ENCODE measurements at places on chromosomes 5 and 9. TPM values are rescaled to one million over a fixed set of nuclear protein-coding genes. Genes with fewer than 3 reads are reported as not detected.

- DNase-seq: no peak
These were observed 138.3 kb downstream of the BASP1 start for GRCh38 chr5:17355586-17356346.

DNA sequence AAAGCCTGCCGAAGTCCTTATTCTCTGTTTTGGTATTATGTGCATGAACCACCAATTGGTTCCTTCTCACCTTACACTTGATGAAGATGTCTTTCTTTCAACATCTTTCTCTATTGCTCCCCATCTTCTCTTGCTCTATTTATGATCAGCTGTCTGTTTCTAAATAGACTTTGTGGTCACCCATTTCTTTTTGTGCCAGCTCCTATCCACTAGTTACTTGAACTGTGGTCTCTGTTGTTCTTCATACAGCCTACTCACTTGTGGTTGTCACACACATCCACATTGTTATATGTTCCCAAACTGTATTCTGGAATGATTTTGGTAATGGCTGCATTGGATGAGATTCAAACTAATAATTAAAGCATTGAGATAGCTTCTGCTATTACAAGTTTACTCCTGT lies 11.4 kb downstream of the VCAN start:
- no peak for DNase-seq

DNA sequence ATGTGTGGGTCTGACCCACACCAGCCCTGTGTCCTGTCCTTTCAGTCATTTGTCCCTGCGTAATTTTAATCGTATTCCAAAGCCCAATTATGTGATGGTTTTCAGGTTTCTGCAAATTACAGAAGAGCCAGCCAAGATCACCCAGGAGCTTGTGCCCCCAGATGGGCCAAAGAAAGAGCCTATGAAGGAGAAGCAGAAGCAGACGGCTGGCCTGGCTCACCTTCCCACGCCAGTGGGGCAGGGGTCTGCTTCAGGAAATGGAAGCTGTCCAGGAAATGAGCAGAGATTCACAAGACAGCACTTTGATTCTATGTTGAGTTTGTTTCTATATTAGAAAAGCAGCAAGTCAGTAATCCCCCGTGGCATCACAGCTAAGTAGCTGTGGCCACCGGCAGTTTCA lies 11.7 kb downstream of the S1PR3 start:
- DNase-seq: no peak

- DNase-seq: peak; percentile 28
These were observed 89.1 kb upstream of the LIFR start for GRCh38 chr5:38645508-38645907.

- DNase-seq: no peak
These were observed 38.9 kb downstream of the BICD2 start for GRCh38 chr9:92725766-92726165.

- DNase-seq: no peak
These were observed 1.3 kb downstream of the CCT5 start for GRCh38 chr5:10251405-10251804.

- no peak for DNase-seq
These were observed 141.4 kb downstream of the LRRC70 start for GRCh38 chr5:62720031-62720441.

- no peak for DNase-seq
These were observed 80.5 kb upstream of the JAK2 start for GRCh38 chr9:4904322-4905134.

DNA sequence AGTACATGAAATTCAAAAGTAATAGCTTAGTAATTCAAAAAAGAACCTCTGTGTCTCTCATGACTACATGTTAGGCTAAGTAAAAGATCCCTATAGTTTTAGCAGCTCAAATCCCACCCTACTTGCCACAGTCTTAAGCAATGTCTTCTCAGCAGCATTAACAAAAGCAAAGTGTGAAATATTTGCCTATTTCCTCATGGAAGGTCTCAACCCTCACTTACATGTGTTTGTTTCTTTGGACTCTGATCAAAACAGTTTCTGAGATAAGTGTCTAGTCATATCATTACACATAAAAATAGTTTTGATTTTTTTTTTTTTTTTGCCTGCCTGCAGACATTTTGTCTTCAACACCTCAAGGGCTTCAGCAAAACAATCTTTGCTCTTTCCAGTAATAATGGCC lies 310.5 kb downstream of the CETN3 start:
- DNase-seq: no peak

DNA sequence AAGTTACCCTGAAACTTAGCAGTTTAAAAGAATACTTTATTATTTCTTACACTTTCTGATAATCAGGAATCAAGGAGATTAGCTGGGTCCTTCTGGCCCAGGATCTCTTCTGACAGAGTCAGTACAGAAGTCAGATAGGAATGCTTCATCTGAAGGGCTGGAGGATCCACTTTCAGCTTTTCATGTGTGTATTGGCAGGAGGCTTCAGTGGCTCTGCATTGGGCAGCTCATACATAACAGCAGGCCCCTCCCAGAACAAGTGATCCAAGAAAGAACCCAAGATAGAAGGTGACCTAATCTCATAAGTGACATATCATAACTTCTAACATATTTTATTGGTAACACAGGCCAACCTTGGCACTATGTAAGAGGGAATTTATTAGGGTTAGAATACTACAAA lies 258.4 kb downstream of the HCN1 start:
- no peak for DNase-seq

GRCh38 chr5:74421377-74421776 lies 219.2 kb downstream of the ENC1 start:
- no peak for DNase-seq

DNA sequence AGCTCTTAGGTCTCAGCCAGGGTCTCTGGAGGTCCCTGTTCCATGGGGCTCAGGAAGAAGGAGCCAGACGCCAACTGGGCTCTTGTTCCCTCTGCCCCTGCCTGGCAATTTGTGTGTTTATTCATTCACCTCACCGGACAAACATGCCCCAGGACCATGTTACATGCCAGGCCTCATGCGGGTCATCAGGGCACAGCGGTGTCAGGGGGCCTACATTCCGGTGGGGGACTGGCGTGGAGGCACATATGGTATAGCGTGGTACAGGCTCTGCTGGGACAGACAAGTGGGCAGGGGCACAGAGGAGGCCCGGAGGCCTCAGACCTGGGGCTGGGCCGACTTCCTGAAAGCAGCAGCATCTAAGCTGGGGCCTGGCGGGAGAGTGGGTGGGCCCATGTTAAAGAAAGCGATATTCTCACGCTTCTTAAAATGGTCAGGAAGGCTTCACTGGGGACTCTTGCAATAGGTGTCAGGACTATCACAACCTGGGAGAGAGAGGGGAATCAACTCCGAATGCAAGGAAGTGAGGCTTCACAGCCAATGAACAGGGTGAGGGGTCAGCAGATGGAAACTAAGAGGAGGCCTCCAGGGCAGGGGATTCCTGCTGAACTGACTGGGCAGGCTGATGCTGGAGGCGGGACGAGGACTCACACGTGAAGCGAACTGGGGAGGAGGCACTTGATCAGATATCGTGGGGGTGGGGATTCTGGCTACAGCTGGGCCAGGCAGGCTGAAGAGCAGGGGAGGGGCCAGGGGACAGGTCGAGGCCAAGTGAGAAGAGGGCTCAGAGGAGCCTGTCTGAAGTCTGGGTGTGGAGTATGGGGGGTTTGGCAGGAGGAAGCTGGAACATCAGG lies 41.9 kb downstream of the NCS1 start:
- no peak for DNase-seq

- no peak for DNase-seq
These were observed 31.9 kb downstream of the OR2K2 start for GRCh38 chr9:111298111-111298510.

GRCh38 chr5:155040984-155041653 lies 27.6 kb downstream of the KIF4B start:
- DNase-seq: no peak

- no peak for DNase-seq
These were observed 1.7 kb upstream of the FAM163B start for GRCh38 chr9:133610845-133611244.

GRCh38 chr9:3662671-3663070 lies 136.9 kb upstream of the RFX3 start:
- DNase-seq: no peak

DNA sequence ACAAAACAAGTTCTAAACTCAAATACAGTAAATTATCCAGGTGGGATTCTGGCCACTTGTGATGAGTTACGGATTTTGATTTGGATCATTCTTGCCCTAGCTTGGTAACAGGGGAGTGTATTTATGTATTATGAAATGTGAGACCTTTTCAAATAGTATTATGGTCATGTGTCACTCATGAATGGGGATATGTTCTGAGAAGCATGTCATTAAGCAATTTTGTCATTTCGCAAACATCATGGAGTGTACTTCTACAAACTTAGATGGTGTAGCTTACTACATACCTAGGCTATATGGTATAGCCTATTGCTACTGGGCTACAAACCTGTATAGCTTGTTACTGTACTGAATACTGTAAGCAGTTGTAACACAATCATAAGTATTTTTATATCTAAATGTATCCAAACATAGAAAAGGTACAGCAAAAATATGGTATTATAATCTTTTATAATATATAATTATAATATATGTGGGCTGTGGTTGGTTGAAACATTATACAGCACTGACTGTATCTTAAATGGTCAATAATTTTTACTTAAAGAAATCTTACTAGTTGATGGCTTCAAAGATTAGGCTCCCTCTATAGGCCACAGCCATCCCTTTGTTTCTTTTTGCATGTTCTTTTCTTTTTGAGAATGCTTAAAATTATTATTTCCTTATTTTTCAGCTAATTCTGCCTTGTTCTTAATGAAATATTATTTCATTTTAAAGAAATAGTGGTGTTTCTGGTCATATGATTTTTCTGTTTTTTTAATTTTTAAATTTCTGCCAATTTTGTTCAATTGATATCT lies 128.4 kb downstream of the MAST4 start:
- DNase-seq: no peak

DNA sequence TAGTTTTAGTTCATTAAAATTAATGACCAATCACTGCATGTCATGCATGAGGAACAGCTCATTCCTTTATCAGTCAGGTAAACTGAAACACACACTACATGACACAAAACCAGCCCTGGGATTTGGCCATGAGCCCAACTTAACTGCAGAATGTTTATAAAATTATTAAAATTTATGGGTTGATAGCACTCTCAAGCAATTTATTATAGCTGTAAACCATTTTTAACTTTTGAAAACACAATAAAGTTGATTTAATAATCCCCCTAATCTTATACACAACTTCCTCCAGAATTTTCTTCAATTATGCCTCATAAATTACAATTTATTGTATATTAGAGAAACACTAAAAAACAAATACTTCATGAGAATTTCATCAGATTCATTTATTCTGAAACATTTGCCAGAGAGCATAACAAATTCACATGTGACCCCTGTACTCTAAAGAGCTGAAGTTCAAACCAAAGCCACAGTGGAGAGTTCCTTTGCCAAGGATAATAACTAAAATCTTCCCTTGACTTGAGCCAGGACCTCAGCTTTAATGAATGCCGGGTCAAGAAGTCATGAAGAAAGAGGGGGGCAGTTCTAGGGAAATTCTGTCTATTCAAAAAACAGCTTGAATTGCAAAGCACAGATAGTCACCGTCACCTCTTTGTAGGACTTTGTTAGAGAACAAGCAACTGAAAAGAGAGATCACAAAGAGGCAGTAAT lies 763.7 kb upstream of the GRAMD2B start:
- no peak for DNase-seq

DNA sequence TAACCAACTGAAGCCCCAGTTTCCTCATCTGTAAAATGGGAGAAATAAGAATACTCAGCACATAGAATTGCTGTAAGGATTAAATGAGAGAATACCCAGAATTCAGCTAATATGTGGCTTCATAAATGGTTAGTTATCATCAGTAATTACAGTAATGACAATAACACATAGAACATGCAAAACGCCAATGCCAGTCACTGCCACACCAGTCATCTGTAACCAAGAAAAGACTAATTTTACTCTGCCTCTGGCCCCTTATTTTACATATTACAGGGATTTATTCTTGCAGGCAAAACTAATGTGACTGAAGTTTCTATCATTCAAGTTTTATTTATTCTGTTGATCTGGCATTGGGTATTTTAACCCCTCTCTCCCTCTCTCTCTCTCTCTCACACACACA lies 46.5 kb downstream of the EBF1 start:
- no peak for DNase-seq

DNA sequence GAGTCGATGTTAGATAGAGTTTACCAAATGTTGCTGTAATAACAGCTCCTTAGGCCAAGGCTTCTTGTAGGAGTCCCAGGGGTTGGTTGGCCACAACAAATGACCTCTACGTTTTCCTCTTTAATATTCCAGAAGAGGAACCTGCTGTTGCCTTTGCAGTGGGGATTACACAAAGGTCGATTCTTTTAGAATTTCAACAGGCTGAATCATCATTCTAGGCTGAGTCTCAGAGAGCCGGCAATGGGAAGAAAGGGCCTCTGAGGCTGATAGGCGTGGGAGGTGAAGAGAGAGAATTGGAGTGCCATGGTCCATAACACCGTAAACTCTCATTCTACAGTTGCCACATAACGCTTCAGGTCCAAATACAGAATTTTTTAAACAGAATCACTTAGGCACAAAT lies 405.9 kb upstream of the DAP start:
- no peak for DNase-seq

- no peak for DNase-seq
These were observed 109.0 kb downstream of the MVB12B start for GRCh38 chr9:126435626-126436025.

The ELOVL7 gene
- 0.16 TPM for polyA plus RNA-seq

The GAS1 gene
- polyA plus RNA-seq: 10.0 TPM

The ACSL6 gene
- 0.26 TPM for polyA plus RNA-seq

The SFXN1 gene
- 14.3 TPM for polyA plus RNA-seq

The IL5 gene
- not detected for polyA plus RNA-seq

The PCDHGA2 gene
- 1.6 TPM for polyA plus RNA-seq

The SPOUT1 gene
- 22.4 TPM for polyA plus RNA-seq

The RMI1 gene
- 2.6 TPM for polyA plus RNA-seq

The PCDHB8 gene
- 0.29 TPM for polyA plus RNA-seq

The ZCCHC10 gene
- polyA plus RNA-seq: 29.9 TPM

The SMIM33 gene
- not detected for polyA plus RNA-seq

The FAXDC2 gene
- polyA plus RNA-seq: 4.8 TPM

The FYB1 gene
- 1.8 TPM for polyA plus RNA-seq

The ENTPD8 gene
- 0.03 TPM for polyA plus RNA-seq
